HT-29 (cell line): ENCODE measurements at places on chromosomes 2 and 18.

DNA sequence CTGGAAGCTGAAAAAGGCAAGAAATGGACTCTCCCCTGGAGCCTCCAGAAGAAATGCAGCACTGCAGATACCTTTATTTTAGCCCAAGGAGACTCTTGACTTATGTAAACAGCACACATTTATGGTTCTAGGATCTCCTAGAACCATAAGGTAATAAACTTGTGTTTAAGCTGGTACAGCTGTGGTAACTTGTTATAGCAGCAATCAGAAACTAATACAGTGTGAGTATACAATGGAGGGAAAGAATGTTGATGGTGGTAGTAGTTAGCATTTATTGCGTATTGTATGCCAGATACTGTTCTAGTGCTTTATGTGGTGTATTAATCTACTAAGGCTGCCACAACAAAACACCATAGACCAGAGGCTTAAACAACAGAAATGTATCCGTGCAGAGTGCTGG is 40.6 kb downstream of the FOSL2 start:
- no peak for DNase-seq

- no peak for DNase-seq
Measured at GRCh38 chr18:55013086-55013485, 53.8 kb upstream of the CCDC68 start.

GRCh38 chr2:77566582-77566981 is 44.4 kb upstream of the LRRTM4 start:
- peak; percentile 49 for DNase-seq

GRCh38 chr18:49843778-49844625 is 30.7 kb upstream of the ACAA2 start:
- DNase-seq, result no peak
